ENCODE measurements at places on chromosomes 6 and 20.
A peak's percentile ranks its signal among the peaks of the same experiment; 100 is the strongest.

DNA sequence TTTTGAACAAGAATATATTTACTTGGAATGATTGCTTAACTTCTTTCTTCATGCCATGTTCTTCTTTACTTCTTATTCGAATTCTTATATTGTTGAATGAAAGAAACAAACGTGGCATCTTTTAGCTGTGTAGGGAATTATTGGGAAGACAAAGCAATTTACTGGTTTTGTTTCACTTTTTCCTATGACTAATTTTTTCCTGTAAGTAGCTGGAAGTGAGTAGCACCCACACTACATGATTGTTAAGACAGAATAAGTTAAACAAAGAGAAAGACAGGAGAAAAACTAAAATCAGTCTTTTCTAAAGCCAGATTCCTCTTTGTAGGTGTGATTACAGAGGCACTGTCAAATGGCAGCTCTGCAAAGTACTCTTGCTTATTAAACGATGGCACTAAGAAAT, 593.4 kb downstream of the EYS start:
- DNase-seq, result no peak

DNA sequence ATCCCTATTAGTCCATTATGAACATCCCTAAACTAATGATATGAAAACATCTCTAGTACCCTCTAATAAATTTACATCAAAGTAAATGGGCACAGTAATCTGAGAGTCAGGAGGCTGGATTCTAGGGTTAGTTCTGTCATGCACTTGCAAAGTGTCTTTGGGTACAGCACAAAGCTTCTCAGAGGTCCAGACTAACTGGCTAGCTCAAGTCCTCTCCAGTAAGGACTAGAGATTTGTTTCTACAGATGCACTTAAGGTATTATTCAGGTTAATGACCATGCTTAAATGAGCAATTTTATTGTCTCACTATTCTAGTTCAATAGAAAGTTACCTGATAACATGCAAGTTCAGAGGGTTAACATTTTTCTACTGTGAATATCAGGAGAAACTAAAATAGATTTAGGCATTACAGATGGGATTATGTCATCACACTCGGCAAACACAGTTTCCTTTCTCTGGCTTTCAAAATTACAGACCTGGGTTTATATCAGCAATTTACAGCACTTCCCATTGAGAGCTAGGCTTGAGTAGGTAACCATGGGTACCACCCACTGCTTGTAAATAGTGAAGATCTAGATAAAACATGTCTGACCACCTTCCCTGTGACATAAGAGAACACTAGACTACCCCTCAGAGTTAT, 402.9 kb upstream of the RUNX2 start:
- DNase-seq, result no peak

GRCh38 chr20:49483696-49484123, 1.2 kb upstream of the KCNB1 start:
- DNase-seq, result no peak

GRCh38 chr6:14228571-14228970, 111.0 kb downstream of the CD83 start:
- DNase-seq, result no peak

- no peak for DNase-seq
Measured at GRCh38 chr20:24957326-24958016, 8.4 kb downstream of the CST7 start.

DNA sequence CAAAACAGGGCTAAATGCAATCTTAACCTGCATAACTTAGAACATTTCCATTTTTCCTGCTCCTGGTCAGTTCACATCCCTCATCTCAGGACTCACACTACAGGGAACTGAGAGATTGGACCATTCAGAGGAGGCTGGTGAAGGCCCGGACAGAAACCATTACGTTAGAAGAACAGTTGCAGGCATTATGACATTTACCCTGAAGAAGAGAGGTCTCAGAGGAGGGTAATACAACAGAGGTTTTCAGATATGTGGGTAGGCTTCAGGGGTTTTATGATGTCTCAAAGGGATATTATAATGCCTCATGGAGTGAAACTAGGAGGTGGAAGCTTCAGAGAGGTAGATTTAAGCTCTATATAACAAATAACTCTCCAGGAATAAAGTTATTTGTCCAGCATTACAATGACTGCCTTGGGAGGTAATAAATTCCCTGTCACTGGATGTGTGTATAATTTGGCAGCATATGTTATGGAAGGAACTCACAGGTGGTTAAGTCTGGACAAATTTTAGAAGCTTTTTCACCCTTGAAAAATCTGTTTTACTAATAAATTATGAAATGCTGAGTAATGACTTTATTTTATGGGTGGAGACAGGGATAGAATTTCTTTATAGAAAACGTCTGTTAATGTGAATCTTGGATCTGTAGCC, 36.7 kb upstream of the RIPOR2 start:
- no peak for DNase-seq

- no peak for DNase-seq
Measured at GRCh38 chr6:43070028-43070632, 6.0 kb upstream of the PTK7 start.

DNA sequence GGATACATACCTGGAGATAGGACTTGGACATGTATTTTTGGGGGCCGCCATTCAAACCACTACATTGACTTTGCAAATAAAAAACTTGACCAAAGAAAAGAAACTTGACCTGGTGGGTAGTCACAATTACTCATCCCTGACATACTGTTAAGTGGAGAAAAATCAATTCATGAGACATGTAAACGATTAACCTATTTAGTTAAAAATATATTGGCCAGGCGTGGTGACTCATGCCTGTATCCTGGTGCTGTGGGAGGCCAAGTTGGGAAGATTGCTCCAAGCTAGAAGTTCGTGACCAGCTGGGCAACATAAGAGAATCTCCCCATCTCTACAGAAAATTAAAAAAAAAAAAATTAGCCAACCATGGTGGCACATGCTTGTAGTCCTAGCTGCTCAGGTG, 2.5 kb upstream of the SRSF12 start:
- no peak for DNase-seq

DNA sequence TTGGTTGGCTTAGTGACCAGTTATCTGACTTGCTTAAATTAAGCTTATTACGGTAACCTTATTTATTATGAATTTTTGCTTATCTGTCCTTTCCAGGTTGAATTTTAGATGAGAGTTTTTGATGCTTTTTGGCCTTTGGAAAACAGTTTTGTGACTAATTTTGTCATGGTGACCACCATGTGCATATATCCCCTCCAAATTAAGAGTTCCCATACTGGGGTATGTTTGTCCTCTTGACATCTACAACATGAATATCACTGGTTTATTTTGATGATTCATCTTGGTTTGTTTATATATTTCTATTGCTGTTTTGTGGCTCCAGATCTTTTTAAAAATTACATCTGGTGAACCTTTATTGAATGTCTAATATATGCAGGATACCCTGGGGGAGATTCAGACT, 61.4 kb downstream of the PHF20 start:
- no peak for DNase-seq

- DNase-seq, result no peak
Measured at GRCh38 chr6:1203546-1203945, 108.4 kb upstream of the FOXQ1 start.

GRCh38 chr20:25527949-25528348, 57.4 kb downstream of the NINL start:
- no peak for DNase-seq

DNA sequence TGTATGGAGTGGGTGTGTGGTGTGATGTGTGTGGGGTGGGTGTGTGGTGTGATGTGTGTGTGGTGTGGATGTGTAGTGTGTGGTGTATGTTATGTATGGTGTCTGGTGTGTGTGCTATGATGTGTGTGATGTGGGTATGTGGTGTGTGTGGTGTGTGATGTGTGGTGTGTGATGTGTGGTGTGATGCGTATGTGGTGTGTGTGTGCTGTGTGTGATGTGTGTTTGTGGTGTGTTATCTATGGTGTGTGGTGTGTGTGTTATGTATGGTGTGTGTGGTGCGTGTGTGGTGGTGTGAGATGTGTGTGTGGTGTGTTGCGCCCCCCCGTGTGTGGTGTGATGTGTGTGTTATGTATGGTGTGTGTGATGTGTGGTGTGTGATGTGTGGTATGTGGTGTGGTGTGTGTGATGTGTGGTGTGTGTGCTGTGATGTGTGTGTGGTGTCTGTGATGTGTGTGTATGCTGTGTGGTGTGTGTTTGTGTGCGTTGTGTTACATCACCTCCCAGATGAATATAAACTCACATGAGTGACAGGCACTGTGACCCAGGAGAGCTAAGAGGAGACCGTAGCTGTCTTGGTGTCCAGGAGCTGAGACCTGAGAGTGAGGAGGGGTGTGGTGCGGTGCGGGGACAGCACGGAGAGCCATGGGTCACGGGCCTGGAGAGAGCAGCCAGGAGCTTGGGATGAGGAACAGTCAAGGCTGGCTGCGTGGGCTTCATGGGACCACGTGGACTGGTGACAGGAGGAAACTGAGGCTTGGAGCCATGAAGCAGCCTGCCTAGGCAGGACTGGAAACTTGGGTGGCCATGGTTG, 8.8 kb downstream of the DLGAP4 start:
- no peak for DNase-seq

DNA sequence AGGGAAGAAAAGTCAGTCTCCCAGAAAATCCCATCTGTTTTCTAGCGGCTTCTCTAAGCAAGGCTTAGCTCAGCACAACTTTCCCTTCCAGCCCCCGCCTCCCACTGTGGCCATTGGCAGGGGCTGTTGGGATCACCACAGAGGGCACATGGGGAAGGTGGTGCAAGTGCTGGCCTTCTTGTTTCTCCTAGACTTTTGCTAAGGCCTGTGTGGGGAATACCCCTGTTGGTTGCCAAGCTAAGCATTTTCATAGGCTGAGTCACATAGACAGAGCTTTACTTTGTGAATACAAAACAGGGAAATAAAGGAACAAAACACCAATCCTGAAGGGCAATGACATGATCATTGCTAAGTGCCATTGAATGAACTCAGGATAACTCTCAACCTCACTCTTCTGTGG, 32.4 kb upstream of the TIAM2 start:
- DNase-seq, result no peak

GRCh38 chr6:141452354-141452686, 680.4 kb upstream of the GJE1 start:
- no peak for DNase-seq

- DNase-seq, result no peak
Measured at GRCh38 chr20:32164984-32165735, 42.4 kb downstream of the PLAGL2 start.

DNA sequence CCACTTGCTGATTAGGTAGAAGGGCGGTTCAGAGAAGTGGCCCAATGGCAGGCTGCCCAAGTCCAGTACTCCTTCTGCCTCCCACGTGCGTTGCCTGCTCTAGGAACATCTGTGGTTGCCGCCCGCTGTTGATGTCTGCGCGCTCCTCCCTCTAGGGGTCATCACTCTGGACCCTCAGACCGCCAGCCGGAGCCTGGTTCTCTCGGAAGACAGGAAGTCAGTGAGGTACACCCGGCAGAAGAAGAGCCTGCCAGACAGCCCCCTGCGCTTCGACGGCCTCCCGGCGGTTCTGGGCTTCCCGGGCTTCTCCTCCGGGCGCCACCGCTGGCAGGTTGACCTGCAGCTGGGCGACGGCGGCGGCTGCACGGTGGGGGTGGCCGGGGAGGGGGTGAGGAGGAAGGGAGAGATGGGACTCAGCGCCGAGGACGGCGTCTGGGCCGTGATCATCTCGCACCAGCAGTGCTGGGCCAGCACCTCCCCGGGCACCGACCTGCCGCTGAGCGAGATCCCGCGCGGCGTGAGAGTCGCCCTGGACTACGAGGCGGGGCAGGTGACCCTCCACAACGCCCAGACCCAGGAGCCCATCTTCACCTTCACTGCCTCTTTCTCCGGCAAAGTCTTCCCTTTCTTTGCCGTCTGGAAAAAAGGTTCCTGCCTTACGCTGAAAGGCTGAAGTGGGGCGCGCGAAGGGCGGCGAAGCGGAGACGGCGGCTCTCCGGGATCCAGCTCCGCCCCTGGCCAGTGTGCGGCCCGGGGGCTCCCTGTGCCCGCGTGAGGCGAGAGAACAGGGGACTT, 8.5 kb downstream of the TRIM15 start:
- DNase-seq, result no peak

GRCh38 chr20:49575551-49576060, 7.7 kb upstream of the PTGIS start:
- no peak for DNase-seq

DNA sequence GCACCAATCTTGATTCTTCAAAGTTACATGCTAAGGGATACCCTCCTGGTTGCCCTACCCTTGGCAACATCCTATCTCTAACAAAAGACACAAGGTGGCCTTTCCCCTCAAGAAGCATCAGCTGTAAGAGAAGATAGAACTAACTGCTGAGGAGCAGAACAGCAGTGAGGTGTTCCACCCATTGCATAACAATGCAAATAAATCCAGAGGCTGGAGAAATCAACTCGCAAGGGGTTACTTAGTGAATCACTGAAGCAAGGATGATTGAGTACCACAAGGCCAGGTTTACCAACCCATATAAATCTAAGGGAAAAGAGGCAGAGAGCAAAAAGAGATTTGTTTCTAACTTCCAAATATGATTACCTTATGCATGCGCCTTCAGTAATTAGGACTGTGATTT, 36.7 kb downstream of the F13A1 start:
- DNase-seq, result no peak

GRCh38 chr6:30101444-30102413, 11.2 kb downstream of the TRIM31 start:
- peak; percentile 20 for DNase-seq

- DNase-seq, result no peak
Measured at GRCh38 chr6:5123296-5124143, 38.4 kb downstream of the PPP1R3G start.

DNA sequence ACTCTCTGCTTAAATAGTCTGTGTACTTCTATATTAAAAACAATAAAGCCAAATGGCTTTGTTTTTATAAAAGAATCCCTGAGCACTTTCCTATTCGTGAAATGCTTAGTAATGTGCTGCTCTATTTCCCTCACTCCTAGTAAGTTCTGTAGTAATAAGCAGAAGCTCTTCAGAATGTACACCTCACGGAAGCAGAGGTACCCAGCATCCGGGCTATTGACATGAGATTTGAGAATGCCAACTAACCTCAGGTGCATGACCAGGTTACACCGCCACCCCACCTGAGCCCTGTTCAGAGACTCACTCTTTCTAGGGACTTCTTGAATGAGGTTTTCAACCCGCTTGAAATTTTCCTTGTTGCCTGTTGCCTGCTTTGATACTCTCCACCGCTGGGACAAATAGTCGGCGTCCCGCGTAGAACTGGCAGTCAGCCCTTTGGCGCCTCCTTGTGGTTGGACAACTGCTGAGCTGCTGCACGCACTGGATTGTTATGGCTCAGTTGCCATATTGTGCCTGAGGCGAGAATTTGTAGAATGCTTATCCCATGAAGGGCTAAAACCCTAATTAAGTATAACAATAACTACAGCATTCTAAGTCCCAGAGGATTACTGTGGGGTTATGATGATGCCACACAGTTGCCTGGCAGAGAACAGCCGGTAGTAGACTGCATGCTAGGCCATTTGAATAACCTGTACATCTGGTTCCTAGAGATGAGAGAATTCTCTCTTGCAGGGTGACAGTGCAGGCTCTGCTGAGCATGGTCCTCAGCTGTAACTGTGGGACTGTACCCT, 95.4 kb downstream of the KHDC1L start:
- DNase-seq, result peak; percentile 12

- DNase-seq, result no peak
Measured at GRCh38 chr20:13029687-13030375, 21.1 kb downstream of the SPTLC3 start.

GRCh38 chr20:60210779-60211617, 252.8 kb downstream of the CDH26 start:
- DNase-seq, result no peak

- no peak for DNase-seq
Measured at GRCh38 chr6:25122622-25123237, 156.4 kb upstream of the CARMIL1 start.
